GM12891 (cell line): ENCODE measurements at places on chromosomes 6 and 20.

DNA sequence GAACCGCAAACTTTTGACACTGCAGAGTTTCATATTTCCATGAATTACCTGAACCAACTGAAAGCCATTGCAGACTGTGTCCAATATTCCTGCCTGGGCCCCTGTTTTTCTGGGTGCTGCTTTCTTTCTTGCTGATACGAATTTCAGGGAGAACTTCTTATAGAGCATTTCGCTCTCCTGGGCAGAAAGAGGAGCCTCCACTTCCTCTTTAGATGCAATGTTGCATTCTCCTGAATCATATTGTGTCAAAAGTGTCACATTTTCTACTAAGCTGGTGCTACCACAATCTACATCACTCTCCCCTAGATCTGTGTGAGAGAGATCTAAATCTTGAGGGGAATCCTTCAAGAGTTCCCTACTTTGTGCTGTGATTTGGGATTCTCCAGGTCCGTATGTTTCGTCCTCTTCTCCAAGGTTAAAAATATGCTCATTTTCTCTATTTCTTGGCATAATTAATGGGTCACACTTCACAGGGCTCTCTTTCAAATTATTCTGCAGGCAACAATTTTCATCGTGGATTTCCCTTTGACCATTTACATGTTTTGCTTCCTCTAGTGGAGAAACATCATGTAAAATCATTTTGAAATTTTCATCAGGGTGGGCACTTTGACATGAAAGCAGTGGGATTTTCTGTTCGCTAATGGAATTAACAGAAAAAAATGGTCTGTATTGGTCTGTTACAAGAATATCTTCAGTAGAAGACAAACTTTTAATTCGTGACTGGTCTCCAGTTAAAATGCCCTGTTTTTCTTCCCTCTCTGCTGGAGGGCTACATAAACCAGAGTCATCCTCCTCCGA lies 102.3 kb downstream of the DST start:
- DNase-seq = no peak

GRCh38 chr6:7727086-7727945 lies 1.4 kb downstream of the BMP6 start:
- DNase-seq = peak; percentile 32

GRCh38 chr6:125931733-125932450 lies 24.7 kb upstream of the HINT3 start:
- DNase-seq = no peak

DNA sequence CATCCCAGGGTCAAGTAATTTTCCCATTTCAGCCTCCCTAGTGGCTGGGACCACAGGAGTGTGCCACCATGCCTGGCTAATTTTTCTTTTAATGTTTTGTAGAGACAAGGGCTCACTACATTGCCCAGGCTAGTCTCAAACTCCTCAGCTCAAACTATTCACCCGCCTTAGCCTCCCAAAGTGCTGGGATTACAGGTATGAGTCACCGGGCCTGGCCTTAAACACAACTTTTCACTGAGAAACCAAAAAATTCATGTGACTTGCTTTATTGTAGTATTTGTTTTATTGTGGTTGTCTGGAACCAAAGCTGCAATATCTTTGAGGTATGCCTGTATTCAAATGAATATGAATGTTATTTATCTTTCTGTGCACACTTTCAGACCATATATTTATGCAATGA lies 72.2 kb downstream of the RWDD2A start:
- DNase-seq = no peak

- no peak for DNase-seq
Observed at GRCh38 chr6:23301556-23301955, 732.2 kb downstream of the HDGFL1 start.

GRCh38 chr6:42093582-42094329 lies 43.4 kb downstream of the TAF8 start:
- no peak for DNase-seq

DNA sequence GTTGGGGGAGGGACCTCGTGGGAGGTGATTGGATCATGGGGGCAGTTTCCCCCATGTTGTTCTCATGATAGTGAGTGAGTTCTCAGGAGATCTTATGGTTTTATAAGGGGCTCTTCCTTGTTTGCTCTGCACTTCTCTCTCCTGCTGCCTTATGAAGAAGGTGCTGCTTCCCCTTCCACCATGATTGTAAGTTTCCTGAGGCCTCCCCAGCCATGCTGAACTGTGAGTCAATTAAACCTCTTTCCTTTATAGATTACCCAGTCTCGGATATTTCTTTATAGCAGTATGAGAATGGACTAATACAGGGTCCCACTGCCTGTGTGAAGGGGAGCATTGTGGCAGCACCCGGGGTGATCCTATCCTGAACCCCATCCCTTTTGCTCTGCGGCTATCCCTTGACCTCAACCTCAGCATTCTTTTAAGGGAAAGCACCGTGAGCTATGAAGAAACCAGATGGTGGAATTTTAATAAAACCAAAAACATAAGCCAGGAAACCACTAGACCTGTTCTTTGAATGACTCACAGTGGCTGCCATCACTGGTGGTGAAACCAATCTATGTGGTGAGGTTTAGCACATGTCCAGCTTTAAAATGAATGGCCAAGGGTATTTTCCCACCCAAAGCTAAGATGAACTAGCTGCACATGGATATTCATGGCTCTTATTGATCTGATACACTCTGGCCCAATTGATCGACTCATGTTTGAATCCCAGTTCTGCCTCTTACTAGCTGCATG lies 62.2 kb downstream of the ZDHHC14 start:
- no peak for DNase-seq
